ENCODE measurements at places on chromosomes 2 and 18. TPM values are rescaled to one million over a fixed set of nuclear protein-coding genes. Genes with fewer than 3 reads are reported as not detected.

Gene NCKAP1
- total RNA-seq, result 116 TPM

Gene GPR39
- total RNA-seq, result not detected

Gene ANKRD30BL
- 1.2 TPM for total RNA-seq

Gene SNORC
- 2.0 TPM for total RNA-seq

Gene TEKT4
- total RNA-seq, result not detected

Gene CD28
- not detected for total RNA-seq

Gene SAG
- total RNA-seq, result not detected

Gene EPAS1
- 241 TPM for total RNA-seq

Gene TIMM21
- total RNA-seq, result 44.0 TPM

Gene GMCL1
- total RNA-seq, result 15.9 TPM

Gene EFR3B
- under 0.01 TPM for total RNA-seq

Gene SIX3
- not detected for total RNA-seq

Gene ELOA2
- not detected for total RNA-seq

Gene GKN2
- not detected for total RNA-seq

Gene FOSL2
- total RNA-seq, result 134 TPM

Gene PJVK
- total RNA-seq, result not detected

Gene ICA1L
- total RNA-seq, result 32.3 TPM

Gene C18orf63
- not detected for total RNA-seq

Gene ANKRD44
- total RNA-seq, result 71.5 TPM

Gene EIPR1
- total RNA-seq, result 14.6 TPM

Gene TUBB8B
- not detected for total RNA-seq

Gene PKDCC
- 244 TPM for total RNA-seq

Gene HOXD13
- not detected for total RNA-seq

Gene OXER1
- total RNA-seq, result not detected

Gene TM4SF20
- not detected for total RNA-seq

Gene GPR45
- total RNA-seq, result not detected

Gene CFAP53
- not detected for total RNA-seq

Gene RAD51AP2
- total RNA-seq, result not detected

Gene FAHD2B
- 10.0 TPM for total RNA-seq

Gene CLASP1
- total RNA-seq, result 110 TPM

Gene DSC2
- 1.6 TPM for total RNA-seq

Gene CYP26B1
- total RNA-seq, result 1.4 TPM

Gene RBKS
- total RNA-seq, result 2.6 TPM

Gene TMEM200C
- total RNA-seq, result 0.69 TPM

Gene PRKAG3
- total RNA-seq, result not detected

Gene DYNAP
- not detected for total RNA-seq

Gene TWIST2
- 199 TPM for total RNA-seq

Gene FAM237A
- not detected for total RNA-seq

Gene PCARE
- total RNA-seq, result not detected

Gene ANKRD53
- total RNA-seq, result 1.8 TPM

Gene RAB17
- total RNA-seq, result 4.4 TPM

Gene M1AP
- not detected for total RNA-seq

Gene NPPC
- not detected for total RNA-seq

Gene DSG4
- total RNA-seq, result 0.07 TPM

Gene CCDC102B
- total RNA-seq, result not detected

Gene IL36A
- total RNA-seq, result not detected

Gene B4GALT6
- 5.8 TPM for total RNA-seq

Gene DAW1
- not detected for total RNA-seq

Gene EMX1
- not detected for total RNA-seq

Gene MSTN
- not detected for total RNA-seq

Gene ACMSD
- not detected for total RNA-seq

Gene FOXI3
- total RNA-seq, result not detected
